ENCODE measurements at places on chromosomes 1 and 21.

GRCh38 chr1:203390298-203390697 is 39.4 kb upstream of the FMOD start:
- DNase-seq = no peak

GRCh38 chr1:27727126-27727525 is 1.4 kb downstream of the FAM76A start:
- no peak for DNase-seq

- no peak for DNase-seq
Observed at GRCh38 chr1:28104866-28105467, 16.6 kb upstream of the EYA3 start.

DNA sequence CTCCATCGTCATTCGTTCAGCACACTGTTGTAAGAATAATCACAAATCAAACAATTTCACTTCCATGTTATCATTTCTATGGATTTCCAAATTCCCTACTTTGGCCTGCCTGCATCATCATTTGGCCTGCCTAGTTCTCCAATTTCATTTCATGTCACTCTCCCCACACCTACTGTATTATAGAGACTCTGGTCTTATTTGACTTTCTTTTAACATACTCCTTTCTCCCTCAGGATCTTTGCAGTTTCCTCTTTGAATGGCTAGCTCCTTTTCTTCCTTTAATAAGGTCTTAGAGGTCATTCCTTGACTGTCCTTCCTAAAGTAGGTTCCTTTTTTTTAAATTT is 36.3 kb upstream of the PODN start:
- DNase-seq = no peak

DNA sequence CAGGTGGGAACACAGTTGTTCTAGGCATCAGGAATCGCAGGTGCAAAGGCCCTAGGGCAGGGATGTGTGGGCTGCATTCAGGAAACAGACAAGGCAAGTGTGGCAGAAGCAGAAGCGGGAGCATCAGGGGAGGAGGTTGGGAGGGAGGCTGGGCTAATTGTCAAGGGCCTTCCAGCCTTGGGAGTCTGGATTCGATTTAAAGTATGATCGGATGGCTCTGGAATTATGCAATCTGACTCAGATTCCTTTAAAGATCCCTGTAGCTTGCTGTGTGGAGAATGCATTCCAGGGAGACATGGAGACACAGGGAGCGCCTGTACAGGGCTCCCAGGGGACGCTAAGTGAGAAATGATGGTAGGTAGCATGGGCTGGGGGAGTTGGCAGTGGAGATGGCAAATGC is 86.5 kb downstream of the LACTBL1 start:
- no peak for DNase-seq

DNA sequence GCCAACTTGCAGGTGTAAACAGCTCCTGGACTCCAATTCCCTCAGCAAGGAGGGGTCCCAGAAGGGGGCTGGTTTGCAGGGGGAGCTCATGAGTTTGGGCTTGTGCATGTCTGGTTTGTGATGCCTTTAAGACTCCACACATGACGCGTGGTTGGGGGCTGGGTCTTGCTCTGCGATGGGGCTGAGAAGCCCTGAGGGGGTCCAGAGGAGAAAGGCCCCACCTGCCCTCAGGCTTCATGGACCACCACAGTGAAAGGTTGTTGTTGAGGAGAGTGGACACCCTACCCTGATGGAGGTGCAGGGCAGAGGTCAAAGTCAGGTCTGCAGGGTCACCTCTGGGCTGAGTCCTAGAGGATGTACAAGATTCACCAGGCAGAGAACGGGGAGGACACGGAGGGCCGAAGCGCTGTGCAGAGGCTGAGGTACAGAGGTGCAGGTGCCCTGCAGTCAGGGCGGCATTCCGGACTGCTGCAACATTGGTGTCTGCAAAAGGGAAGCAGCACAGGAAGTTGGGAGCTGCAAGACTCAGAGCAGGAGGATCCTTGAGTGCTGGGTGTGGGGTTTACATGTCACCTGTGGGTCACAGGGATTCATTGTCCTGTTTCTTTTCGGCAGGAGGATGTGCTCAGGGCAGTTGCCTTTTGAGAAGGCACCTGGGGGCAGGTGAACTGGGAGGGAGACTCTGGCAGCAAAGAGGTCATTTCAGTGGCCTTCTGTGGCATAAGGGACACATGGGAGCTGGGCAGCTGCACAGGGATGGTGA is 399.4 kb downstream of the PTPRU start:
- DNase-seq = no peak

- DNase-seq = no peak
Observed at GRCh38 chr1:23869051-23869450, 961 bp upstream of the FUCA1 start.

- no peak for DNase-seq
Observed at GRCh38 chr1:154406886-154407197, 1.7 kb downstream of the IL6R start.

DNA sequence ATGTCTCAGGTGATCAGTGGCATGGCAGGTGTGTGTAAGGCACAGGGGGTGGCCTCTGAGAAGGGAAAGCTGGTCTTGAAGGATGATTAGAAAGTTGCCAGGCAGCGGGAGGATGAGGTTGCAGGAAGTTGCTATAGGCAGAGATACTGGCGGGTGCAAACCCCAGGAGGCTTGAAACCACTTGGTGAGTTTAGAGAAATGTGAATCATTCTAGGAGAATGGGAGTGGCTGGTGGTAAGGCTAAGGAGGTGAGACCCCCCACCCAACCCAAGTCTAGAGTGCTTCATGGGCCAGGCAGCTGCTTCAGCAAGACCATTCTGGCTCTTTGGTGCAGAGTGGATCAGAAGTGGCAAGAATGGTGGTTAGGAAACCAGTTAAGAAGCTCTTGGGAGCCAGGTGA is 9.0 kb downstream of the SH2D2A start:
- no peak for DNase-seq

- no peak for DNase-seq
Observed at GRCh38 chr1:76607717-76608116, 259.6 kb upstream of the ST6GALNAC5 start.

- DNase-seq = no peak
Observed at GRCh38 chr1:108716437-108717230, 3.9 kb downstream of the FNDC7 start.

DNA sequence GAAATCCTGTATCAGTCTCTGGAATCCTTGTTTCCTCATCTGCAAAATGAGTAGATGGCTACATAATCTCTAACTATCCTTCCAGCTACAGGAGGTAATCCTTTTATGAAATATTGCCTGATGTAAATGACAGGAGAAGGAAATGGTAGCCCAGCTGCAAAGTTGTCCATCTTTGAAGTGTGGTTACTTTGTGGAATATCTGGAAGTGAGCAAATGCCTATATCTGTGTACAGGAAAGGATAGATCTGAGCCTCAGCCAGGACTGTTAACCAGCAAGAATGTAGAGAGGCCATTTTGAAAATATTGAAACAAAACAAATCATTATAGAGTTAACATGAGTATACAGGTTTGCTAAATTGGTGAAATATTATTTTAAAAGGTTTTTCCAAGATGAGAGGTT is 74.8 kb upstream of the BMP8A start:
- DNase-seq = no peak

- DNase-seq = no peak
Observed at GRCh38 chr1:242569867-242570266, 45.4 kb upstream of the PLD5 start.

DNA sequence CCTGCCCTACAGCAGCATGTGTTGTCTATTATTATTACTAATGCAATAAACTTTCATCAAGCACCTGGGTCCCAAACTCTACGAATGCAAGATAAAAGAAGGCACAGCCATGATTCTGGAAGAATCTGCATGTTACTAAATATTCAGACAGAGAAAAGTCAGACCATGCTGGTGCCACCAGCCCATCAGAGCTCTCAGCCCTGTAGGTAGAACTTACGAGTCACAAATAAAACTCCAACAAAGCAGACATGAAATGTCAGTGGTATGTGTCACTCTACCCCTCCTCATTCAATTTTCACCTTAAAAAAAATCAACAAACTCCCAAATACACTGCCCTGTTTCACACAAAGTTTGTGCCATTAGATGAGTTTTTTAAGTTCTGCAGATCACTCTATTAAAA is 62.4 kb upstream of the TIAM1 start:
- DNase-seq = no peak

- DNase-seq = no peak
Observed at GRCh38 chr1:156357977-156358376, 11.0 kb upstream of the RHBG start.

- DNase-seq = peak; percentile 11
Observed at GRCh38 chr1:247211339-247211738, 39.5 kb upstream of the ZNF124 start.

DNA sequence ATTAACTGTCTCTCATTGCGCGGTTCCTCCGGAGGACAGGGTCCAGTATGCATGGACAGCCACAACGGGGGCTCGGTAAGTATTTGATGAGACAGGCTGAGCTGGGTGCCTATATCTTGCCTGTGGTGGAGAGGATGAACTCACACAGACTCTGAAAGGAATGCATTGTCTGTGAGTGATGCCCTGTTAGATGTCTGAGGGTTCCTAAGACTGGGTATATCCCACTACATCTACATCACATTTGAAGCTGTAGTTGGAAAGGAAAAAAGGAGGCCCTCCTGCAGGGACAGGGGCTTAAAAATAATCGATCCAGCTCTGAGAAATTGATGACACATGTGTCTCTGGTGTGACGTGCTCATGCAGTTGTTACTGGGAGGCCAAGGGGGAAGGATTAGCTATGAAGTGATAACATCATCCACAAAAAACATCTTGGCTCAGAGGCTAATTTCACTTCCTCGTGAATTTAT is 1.9 kb downstream of the ADARB1 start:
- no peak for DNase-seq

DNA sequence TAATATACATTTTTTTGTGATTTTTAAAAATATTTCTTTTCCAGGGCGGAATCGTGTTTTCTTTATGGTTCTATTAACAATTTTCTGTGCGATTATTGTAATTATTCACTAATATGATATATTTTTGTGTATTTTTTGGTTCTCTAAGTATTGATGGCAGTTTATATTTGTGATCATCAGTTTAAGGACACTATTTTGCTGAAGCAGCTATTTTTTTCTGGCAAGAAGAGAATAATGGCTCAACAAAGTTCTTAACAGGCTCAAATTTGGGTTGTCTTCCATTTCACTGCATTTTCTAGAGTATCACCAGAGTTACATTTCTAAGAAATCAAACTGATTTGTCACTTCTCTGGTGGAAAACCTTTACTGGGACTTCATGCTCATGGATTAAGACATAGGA is 178.4 kb downstream of the HS2ST1 start:
- DNase-seq = no peak

DNA sequence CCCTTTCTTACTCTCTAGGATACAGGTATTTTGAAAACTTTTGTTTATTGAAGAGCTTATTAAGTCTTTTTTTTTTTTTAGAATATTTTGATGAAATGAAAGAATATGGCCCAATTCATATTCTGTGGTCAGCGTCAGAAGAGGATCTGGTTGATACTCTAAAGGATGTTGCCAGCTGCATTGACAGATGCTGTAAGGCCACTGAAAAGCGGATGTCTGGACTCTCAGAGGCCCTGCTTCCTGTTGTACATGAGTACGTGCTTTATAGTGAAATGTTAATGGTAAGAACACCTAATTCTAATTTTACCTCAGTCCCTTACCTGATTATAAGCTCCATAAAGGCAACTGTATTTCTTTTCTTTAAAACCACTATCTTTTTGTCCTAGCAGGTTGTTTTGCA is 37.1 kb downstream of the SNX7 start:
- DNase-seq = no peak

GRCh38 chr1:232123775-232124659 is 497.4 kb downstream of the DISC1 start:
- DNase-seq = no peak

DNA sequence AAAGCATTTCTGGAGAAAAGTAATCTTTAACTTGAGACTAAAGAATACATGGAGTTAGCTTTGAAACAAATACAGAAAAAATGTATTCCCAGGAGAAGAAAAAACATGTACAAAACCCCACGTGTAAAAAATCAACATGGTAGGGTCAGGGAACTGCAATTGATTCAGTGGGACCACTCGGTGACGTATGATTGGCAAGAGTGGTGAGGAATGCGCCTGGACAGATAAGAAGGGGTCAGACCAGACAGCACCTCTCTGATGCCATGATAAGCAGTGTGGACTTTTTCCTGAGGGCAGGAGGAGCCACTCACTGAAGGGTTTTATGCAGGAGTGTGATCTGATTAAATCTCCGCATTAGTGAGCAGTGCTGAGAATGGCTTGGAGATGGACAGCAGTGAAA is 142.5 kb downstream of the DAB1 start:
- DNase-seq = no peak

Data from MM.1S (cell line).